Activated CD8-positive, alpha-beta memory T cell treated with anti-CD3 and anti-CD28 coated beads for 1 hour (primary cell): ENCODE measurements at places on chromosomes 13 and 19.

DNA sequence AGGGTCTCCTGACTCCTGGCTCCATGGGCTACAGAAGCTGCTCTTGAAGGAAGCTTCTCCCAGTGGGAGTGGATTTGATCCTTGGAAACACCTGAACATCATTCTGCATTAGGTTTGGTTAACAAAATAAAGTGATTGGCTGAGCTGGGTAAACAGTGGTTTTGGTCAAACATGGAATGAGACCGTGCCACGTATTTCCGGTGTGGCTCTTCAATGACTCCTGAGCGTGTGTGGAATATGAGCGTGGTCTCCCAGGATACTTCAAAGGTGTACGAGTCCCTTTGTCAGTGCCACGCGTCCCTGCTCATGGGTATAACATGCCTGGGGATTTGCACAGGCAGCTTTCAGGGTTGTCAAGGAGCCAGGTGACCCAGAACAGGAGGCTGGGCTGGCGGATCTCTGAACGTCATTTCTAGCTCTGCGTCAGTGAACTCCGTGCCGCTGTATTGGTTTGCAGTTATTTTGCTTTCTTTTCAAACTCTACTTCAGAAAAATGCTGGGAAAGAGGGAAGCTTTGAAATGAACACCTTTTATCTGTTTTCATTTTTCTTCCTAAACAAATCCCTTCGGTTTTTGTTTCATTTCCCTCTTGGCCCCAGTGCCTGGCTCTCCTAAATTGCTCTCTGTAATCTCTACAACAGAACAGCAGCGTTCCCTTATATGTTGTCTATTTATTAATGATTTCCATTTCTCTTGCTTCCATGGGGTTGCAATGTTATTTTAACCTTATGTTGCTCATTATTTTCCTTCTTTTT is 26.3 kb upstream of the GJB6 start:
- no peak for DNase-seq

DNA sequence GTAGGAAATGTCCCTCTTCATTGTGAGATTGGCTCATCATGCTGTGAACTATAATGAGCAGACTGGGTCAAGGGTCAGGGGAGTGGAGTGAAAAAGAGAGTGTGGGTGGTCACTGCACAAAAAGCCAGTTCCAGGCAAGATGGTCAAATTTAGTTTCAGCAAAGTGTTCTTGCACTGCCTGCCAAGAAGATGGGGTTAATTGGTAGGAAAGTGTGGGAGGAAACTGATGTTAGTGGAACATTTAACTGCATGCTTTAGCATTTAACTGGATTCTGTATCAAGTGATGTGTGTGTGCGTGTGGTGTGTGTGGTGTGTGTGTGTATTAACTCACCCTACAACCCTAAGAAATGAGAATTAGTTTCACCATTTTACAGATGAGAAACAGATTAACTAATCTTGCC is 131.6 kb downstream of the COG6 start:
- no peak for DNase-seq

GRCh38 chr19:55472463-55472862 is 4.0 kb upstream of the ZNF628 start:
- no peak for DNase-seq

GRCh38 chr13:107097916-107098315 is 530.0 kb upstream of the ARGLU1 start:
- DNase-seq = no peak

DNA sequence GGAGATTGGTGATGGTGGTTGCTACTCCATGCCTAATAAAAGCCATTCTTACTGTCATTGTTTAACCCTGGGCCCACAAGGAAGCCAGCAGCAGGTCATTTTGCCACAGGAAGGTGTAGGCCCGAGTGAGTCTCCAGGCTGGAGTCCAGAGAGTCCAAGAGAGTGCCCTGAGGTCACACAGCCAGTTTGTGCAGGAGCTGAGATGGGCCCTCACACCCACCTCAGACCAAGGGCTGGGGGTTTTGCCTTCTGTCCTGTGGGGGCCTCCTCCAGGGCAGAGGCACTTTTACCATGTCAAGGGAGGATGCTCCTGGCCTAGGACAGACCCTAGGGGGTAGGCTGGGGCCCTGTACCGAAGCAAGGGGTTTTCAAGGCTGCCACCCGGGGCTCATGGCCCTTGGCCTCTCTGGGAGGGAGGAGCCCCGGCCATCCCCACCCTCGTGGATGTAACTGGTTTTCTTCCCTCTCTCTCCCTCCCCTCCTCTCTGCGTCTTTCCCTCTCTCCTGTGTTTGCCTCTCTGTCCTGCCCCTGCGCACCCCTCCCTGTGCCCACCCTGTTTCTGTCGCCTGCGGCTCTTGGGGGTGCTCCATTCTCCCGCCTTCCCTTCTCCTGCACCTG is 8.0 kb downstream of the CYTH2 start:
- DNase-seq = no peak

DNA sequence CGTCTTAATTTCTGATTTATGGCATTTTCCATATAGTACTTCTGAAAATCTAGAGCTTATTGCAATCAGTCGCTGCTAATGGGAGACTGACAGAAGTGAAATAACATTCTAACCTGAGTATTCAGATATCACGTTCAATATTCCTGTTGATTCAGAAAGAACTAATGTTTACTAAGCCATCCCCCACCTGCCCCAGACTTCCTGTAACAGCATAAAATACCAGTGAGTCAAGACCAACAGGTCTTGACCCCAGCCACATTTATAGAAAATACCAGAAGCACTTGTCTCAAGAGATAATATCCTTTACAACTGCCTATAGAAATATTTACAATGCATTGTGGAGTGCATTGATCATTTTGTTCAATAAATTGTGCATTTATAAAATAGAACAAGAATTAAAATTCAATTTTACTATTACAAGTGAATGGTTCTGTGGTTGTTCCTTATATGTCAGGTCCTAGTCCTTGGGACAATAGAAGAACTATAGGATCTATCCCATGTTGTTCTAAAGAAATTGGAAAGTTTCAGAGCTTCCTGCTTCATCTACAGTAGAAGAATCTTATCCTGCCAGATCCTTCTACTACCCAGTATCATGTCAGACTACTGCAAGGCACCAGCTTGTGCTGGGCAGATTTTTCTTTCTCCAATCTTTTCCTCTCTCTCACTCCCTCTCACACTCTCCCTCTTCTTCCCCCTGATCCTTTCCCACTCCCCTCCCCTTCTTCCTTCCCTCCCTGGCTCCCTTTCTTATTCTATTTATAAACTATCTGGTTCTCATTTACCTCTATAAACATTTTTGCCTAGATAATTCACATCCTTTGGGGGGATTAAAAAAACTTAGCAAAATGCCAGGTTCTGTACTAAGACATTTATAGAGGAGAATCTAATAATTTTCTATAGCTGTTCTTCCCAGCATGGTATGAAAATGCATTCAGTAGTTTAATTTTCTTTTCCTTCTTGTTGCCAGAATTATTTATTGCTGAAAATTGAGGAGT is 629.9 kb downstream of the DIAPH3 start:
- DNase-seq = no peak

DNA sequence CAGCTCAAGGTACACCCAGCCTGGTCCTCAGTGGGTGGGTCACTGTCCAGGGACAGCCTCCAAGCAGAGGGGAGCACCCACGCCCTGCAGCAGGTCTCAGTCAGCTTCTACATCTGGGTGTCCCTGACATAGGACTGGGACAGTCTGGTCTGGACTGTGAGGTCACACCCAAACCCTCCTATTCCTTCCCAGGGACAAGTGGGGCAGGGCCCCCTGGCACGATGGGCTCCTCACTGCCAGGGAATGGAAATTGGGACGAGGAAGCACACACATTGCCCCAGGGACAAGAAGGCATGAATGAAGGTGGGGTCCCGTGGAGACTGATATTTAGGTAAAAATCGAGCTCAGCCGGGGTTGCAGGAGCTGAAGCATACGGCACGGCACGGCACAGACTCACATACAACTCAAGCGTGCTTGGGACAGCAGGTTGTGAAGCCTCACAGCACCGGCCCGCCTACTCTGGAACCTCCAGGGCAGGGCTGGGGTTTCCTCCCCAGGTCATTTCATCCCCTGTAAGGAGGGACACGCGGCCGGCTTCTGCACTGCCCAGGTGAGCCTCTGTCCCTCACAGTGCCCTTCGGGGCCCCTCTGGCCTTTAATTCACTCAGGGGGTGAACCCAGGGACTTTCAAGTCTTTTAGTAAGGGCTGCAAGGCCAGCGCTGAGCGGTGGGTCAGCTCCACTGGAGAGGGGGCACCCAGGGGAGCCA is 3.5 kb downstream of the PNMA8B start:
- no peak for DNase-seq

- no peak for DNase-seq
Observed at GRCh38 chr19:12077375-12077774, 12.8 kb downstream of the ZNF844 start.

DNA sequence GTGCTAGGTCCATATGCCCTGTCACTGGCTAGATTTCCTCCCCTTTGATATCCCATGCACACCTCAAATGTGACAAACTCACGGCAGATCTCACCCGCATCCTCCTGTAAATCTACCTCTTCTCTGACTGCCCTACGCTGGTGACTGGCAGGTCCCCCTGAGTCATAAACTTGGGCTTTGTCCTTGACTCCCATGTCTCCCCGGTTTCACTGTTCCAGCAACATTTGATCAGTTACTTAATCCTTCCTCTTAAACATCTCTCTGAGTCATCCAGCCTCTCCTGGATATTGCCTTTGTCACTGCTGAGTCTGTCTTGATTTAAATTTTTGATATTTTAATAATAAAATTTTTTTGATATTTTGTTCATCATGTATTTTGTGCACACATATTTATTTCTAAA is 26.5 kb downstream of the FAM216B start:
- no peak for DNase-seq

GRCh38 chr19:17829855-17830566 is 8.7 kb upstream of the INSL3 start:
- no peak for DNase-seq

GRCh38 chr19:38228491-38229439 is 4.7 kb upstream of the DPF1 start:
- no peak for DNase-seq

- no peak for DNase-seq
Observed at GRCh38 chr19:29967623-29968022, 25.6 kb downstream of the URI1 start.

DNA sequence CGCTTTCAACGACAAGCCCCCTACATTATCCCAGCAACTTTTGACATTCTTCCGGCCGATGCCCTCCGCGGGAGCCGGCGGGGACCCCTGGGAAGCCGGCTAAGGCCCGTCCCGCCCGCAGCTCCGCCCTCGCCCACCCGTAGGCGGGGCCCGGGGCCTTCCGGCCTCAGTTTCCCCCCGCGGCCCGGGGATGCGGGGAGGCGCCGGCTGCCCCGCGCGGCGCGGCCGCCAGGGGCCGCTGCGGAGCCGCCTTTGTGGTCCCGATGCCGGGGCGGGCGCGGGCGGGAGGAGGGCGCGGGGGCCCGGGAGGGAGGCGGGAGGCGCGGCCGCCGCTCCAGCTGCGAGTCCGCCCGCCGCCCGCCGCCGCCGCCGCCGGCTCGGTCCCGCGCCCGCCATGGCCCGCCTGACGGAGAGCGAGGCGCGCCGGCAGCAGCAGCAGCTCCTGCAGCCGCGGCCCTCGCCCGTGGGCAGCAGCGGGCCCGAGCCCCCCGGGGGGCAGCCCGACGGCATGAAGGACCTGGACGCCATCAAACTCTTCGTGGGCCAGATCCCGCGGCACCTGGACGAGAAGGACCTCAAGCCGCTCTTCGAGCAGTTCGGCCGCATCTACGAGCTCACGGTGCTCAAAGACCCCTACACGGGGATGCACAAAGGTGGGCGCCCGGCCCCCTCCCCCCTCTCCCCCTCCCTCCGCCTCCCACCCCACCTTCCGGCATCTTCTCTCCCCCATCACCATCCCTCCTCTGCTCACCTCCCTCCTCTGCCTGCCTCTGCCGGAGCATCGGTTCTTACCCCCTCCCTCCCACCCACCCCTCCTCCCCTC is at the start of gene CELF5:
Gene CELF5, plus strand, starts transcription at position 316 of the 823 bp plus-strand sequence. Its CDS starts 79 bp downstream, at position 395.
- peak; percentile 41 for DNase-seq

DNA sequence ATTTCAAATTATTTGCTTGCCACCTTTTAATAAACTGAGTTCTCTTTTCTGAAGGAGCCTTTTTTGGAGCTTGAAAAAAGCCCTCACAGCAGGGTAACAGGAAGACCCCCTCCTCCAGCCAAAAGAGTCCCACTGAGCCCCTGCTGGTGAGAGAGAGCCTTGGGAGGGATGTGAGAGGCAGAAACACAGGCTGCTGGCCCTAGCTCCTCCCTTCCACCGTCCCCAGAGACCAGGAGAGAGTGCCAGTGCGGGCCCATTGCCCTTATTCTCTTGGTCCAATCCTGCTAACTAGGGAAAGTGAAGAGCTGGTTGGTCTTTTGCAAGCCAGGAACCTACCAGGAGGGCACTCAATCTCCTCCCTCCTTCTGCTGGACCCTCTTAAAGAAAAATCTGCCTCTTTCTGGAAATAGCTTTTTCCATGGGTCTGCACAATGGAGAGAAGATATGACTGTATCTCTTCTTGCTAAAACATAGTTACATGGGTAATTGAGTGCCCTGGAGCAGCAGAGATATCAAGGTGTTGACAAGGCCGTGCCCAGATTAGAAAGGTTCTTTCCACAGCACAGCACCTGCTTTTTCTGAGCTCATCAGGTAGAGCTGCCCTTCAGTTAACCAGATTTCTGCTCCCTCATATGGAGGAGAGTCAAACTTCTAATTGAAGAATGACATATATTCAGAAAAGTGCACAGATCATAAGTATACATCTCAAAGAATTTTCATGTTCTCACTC is 113.9 kb downstream of the LRCH1 start:
- DNase-seq = no peak

DNA sequence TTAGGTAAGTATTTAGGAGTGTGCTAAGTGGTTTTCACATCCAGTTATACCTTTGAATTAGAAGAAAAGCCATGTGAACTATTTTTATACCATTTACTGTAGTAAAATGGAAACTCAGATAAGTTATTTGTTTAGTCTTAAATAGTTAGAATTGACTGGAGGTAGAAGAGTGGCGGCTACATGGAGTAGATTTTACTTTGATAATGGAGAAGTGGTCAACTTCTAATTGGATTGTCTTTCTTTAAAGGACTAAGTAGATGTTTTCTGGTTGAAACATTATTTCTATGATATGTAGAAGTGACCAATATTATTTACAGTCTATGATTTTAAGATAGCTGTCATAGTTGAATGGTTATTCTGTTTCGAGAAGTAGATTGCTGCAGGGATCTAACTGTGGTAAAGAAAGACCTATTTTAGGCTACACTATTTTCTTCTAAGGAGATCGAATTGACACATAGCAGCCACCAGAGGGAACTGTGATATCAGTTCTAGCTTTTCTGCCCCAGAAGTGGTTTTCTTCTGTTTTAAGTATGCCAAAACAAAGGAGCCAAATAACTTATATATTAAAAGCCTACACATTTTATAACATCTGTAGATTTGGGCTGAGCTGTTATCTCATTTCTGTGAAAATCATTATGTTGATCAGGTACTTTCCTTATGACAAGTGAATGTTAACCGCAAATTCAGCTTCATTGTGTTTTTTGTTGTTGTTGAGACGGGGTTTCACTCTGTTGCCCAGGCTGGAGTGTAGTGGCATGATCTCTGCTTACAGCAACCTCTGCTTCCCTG is 26.1 kb downstream of the ZMYM2 start:
- no peak for DNase-seq
